EH (cell line): ENCODE measurements at places on chromosomes 4 and X.
A peak's percentile ranks its signal among the peaks of the same experiment; 100 is the strongest.

DNA sequence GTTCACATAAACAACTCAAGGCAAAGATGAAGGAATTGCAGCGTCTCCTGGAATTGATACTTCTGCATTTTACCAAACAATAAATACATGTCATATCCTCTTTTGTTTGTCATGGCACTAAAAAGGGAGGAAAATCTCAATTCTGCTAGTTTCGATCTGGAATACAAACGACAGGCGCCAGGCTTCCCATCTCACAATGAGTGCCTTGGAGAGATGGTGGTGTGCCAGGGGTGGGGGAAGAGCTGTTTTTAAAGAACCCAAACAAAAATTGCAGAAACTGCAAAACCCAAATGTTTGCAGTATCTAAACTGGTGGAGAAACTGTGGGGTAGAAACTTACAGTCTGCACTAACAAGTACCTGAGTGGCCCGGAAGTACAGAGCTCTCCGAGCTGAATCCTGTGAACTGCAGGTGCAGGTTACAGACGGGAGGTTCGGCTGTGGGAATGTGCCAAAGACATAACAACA lies 53.0 kb upstream of the KLF3 start:
- no peak for DNase-seq

DNA sequence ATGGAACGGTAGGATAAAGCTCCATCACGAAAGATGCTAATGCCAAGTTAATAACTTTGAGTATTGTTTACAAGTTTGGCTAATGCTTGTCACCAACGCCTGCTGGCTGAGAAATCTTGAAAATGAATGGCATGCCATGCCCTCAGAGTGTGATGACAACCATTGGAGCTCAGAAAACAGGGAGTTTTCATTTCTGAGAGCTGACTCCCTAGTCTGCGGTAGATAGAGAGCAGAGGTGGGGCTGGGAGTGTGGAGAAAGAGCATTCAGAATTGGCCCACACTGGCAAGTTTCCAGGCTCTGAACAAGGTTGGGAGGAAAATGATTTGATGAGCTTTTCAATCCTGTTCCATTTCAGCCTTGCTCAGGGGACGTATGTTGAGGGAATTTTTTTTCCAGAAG lies 183.9 kb downstream of the CPEB2 start:
- DNase-seq: peak; percentile 1

- no peak for DNase-seq
These were observed 329.5 kb downstream of the GRIA2 start for GRCh38 chr4:157550028-157550427.

DNA sequence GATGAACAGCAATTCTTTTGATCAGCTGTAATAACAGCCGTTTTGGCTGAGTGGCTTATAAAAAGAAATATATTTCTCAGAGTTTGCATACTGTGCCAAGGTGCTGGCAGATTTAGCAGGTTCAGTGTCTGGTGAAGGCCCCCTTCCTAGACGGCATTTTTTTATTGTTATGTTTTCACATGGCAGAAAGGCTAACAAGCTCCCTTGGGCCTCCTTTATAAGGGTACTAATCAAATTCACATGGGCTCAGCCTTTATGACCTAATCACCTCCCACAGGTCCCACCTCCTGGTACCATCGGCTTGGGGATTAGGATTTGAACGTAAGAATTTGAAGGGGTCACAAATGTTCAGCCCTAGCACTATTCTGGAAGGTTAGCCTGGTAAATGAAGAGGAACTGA lies 431.9 kb downstream of the SPOCK3 start:
- no peak for DNase-seq

GRCh38 chrX:15328821-15329220 lies 6.5 kb downstream of the PIGA start:
- DNase-seq: no peak

- DNase-seq: no peak
These were observed 14.4 kb downstream of the AMBN start for GRCh38 chr4:70606459-70606858.

- DNase-seq: no peak
These were observed 289.0 kb upstream of the ADGRL3 start for GRCh38 chr4:60911127-60911526.

GRCh38 chrX:107710617-107711391 lies 64.8 kb downstream of the TSC22D3 start:
- peak; percentile 93 for DNase-seq

DNA sequence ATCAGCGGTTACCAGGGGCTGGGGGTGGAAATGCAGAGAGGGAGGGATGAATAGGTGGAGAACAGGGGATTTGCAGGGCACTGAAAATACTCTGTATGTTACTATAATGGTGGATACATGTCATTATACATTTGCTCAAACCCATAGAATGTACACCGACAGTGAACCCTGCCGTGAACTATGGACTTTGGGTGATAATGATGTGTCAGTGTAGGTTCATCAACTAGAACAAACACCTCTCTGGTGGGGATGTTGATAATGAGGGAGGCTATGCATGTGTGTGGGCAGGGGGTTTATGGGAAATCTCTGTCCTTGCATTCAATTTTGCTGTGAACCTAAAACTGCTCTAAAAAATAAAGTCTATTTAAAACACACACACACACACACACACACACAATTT lies 11.5 kb downstream of the HPSE start:
- DNase-seq: no peak

DNA sequence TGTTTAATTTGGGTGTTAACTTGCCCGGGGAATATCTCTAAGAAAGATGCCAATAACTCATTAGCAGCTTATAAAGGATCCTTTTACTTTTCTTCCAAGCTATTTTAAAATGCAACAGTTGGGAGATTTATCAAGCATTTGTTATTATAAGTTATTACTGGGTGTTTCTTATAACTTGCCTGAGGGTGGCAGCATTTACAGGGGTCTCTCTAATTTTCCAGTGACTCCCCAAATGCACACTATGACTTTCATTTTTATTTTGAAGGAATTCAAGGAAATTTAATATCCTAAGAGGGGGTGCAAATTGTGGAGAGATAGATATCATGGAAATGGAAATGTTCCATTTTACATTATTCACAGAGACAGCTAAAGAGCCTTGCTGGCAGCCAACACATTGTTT lies 138.0 kb downstream of the PDGFRA start:
- DNase-seq: peak; percentile 3

DNA sequence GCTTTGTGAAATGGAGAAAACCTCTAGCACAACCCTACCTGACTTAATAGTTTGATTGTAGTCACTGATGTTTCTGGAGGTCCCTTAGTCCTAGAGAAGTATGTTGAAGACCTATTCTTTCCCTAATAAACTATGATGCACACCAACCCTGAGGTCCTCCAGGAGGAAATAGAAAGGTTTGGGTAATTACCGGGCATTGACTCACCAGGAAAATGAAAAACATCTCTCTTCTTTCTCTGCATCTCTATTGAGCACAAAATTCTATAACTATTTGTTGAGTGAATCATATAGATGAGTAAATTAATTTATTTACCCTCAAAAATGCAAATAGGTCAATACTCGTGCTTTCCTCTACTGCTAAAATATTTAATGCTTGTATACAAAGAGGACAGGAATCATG lies 582.4 kb upstream of the FAM241A start:
- peak; percentile 70 for DNase-seq

DNA sequence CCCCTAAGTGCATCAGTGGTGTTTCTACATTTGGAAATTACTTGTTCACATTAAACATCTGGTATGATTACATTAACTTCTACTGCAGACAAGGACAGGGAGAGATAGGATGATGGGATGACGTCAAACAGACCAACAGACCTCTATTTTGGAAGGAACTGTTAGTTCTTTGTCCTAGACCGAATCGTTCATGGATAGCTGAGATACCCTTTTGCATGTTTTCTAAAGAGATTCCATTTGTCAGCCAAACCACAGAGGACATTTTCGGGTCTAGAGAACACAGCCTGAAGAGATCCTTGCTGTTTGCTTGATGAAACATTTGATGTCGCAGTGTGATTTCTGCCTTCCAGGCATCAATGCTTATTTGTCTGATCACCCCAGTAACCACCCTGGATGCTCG lies 27.7 kb downstream of the CHST7 start:
- DNase-seq: peak; percentile 81

GRCh38 chr4:37770016-37770415 lies 56.5 kb upstream of the PGM2 start:
- peak; percentile 5 for DNase-seq

DNA sequence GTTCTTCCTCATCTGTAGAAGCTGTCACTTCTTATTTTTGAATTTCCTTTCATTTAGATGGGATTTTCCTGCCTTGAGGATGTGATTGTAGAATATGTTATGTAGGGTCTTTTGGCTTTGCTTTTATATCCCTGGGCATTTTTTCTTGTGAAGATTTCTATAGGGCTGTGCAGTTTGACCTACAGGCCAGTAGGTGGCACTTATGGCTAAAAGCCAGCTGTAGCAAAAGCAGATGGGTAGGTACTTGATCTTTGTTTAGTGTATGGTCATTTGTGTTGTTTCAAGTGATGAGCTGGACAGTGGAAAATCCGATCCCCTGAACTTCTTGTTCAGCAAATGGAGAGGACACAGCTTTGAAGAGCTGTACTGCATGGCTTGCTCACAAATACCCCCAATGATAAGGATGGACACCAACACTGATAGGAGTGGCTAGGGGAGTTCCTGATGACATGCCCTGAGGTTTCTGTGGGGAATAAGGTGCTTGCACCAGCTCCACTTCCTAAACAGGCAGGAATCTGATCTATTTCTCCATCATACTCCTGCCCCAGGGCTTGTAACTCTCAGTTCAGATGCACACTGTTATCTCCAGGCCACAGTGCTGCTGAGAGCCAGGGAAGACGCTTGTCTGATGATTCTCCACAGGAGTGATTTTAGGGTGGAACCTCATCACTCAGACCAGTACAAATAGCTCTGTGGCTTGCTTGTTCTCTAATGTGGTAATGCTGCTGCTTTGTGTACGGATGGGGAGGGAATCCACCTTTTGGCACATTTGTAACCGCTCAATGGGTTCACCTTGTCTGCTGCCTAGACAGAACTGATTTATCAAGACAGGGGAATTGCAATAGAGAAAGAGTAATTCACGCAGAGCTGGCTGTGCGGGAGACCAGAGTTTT lies 417.1 kb upstream of the MAGEB16 start:
- peak; percentile 20 for DNase-seq

DNA sequence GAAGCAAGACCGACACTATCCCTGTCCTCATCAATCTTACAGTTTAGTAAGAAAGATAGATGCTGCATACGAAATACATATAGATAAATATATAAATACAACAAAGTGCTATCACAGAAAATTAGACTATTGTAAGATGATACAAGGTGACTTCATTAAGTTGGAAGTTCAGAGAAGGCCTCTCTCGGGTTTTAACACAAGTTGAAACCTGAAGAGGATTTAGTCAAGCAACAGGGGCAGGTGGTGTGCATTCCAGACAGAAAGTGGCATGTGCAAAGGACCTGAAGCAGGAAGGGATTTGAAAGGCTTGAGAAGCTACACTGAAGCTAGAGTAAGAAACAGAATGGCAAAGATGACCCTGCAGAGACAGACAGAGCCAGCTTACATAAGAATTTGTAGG lies 36.5 kb downstream of the USP46 start:
- DNase-seq: no peak

DNA sequence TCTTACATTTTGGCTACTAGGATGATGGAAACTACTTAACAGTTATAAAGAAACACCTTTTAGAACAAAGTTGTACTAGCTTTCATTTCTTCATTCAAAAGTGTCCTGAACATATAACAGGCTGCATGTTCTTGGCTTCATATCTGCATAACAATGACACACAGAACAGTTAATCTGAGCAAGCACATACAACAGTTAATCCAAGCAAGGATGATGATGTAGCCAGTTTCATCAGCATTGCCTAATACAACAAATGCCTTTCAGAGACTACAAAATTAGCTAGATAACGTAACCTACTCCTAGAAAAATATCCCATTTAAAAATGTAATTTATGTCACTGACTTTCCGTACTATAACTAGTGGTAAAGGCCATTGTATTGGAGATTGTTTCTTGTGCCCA lies 182.1 kb downstream of the SCFD2 start:
- DNase-seq: no peak

- DNase-seq: no peak
These were observed 134.1 kb upstream of the GUCY1A1 start for GRCh38 chr4:155532373-155533085.

GRCh38 chrX:56025872-56026571 lies 206.1 kb upstream of the KLF8 start:
- no peak for DNase-seq

DNA sequence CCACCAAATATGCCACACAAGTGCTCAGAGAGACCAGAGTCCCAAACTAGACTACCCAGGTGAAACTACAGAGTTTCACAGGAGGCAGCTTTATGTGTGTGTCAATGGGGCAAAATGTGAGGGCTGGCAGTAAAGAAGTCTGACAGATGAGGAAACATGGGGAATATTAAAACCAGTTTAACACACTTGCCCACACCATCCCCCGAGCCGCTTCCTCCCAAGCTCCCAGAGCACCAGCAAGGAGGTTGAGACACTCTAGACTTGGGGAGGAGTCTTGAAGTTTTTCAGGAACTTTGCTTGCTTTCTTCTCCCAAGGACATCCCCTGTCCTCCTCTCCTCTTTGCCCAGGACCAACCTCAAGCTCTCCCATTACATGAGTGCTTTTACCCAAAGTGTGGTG lies 94.7 kb upstream of the SPRY1 start:
- no peak for DNase-seq

GRCh38 chrX:103431316-103431715 lies 55.0 kb downstream of the BEX3 start:
- peak; percentile 39 for DNase-seq

DNA sequence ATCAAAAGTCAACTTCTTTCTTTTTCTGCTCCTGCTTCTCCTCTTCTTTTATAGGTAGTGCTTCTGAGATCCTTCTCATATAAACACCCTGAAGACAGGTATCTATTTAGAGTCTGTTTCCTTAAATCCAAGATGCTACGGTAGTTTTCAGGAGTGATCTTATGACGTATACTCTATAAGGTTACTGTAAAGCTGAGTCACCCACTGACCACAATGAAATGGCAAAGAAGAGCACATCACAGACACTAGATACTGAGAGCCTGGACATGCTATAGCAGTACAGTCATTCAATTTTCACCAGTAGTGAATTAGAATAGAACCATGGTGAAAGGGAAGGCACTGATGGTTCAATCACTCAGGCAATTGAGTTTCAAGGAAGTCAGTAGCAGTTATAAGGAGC lies 412.5 kb downstream of the ADAM29 start:
- peak; percentile 57 for DNase-seq

- no peak for DNase-seq
These were observed 1242.9 kb downstream of the C4orf33 start for GRCh38 chr4:130338851-130339250.

DNA sequence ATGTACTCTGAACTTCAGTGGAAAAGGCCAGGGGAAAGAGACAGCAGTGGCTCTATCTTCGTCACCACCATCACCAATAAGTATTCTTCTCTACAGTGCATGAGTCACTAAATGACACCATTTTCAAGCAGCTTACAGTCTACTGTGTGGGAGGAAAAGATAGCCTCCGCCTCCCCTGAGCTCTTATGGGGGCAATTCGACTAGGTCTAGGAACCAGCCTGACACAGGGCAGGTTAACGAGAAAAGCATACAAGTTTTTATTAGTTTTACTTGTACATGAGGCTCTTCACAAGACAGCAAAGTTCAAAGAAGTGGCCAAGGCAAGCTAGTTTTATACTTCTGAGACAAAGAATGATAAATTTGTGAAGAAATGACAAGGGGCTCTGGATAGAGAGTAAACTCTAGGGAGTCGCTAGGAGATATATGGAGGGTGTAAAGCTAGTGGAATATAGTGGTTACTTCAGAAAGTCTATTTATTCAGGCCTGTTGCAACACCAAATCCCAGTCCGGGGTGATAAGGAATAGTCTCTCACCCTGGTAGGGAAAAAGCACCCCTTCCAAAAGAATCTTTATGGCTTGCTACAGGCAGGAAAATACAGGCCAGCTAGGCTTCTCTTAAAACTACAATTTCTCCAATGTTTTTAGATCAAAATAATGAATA lies 49.7 kb downstream of the SCD5 start:
- DNase-seq: peak; percentile 39
